Activated CD8-positive, alpha-beta memory T cell treated with anti-CD3 and anti-CD28 coated beads for 4 hours (primary cell): ENCODE measurements at places on chromosomes 4 and X.

DNA sequence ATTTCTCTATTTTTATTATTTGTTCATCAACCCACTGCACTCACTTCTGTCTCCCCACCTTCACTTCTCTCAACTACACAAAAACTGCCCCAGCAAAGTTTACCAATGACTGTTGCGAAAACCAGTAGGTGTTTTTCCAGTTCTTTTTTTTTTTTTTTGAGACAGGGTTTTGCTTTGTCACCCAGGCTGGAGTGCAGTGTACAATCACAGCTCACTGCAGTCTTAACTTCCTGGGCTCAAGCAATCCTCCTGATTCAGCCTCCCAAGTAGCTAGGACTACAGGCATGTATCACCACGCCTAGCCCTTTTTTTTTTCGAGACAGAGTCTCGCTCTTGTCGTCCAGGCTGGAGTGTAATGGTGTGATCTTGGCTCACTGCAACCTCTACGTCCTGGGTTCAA lies 24.1 kb upstream of the HPRT1 start:
- no peak for DNase-seq

- DNase-seq, result no peak
These were observed 22.1 kb downstream of the PKD2 start for GRCh38 chr4:88029556-88029955.

DNA sequence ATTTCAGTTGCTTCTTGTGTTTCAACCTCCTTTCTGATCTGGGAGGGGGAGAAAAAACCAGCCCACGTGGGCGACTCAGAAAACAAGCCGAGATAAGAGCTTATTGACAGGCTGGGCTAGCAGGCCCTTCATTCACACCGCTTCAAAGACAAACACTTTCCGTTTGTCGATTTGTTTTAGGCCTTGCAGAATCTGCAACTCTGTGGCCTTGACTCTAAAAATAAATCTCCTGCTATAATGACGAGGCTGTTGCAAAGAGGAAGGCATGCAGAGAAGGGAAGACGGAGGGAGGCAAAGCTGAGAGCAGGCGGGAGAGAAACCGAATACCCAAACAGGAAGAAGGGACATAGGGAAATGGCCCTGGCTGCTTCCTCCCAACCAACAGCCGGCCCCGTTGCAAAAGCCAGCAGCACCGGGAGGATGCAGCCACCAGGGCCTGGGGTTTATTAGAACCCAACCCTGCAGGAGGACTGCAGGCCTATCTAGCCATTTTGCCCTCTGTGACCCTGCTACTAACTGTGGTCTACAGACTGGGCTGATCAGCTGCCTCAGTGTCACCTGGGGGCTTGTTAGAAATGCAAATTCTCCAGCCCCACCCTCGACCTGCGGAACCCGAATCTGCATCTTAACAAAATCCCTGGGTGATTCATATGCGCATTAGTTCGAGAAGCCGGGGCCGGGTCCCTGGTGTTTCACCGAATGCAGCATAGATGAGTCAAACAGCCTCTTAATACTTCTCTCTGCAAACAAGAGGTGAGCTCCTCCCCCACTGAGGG lies 325.5 kb downstream of the BCOR start:
- DNase-seq, result peak; percentile 20

DNA sequence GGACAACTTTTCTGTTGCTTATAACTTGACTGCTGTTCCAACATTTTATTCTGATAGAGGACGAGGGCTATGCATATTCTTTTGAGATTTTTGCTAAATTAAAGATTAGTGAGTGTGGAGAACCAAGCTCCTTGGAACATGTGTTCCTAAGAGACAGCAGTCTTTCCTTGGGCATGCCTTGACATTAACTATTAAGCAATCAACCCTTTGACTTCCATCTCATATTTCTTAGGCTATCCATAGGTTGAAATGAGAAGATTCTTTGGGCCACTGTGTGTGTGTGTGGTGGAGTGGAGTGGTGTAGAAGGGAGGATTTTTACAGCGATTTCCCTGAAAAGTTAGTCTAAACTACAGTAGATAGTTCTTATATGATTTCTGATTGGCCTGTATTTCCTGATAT lies 127.4 kb upstream of the POF1B start:
- DNase-seq, result no peak

- DNase-seq, result no peak
These were observed 7.8 kb upstream of the CLOCK start for GRCh38 chr4:55554453-55555030.

GRCh38 chrX:7801711-7802110 lies 41.3 kb upstream of the VCX start:
- no peak for DNase-seq

GRCh38 chr4:76751612-76752343 lies 146.2 kb downstream of the SOWAHB start:
- no peak for DNase-seq

- no peak for DNase-seq
These were observed 26.7 kb upstream of the GPRIN3 start for GRCh38 chr4:89334311-89334710.

GRCh38 chr4:76546759-76547742 lies 112.0 kb downstream of the SHROOM3 start:
- DNase-seq, result no peak

DNA sequence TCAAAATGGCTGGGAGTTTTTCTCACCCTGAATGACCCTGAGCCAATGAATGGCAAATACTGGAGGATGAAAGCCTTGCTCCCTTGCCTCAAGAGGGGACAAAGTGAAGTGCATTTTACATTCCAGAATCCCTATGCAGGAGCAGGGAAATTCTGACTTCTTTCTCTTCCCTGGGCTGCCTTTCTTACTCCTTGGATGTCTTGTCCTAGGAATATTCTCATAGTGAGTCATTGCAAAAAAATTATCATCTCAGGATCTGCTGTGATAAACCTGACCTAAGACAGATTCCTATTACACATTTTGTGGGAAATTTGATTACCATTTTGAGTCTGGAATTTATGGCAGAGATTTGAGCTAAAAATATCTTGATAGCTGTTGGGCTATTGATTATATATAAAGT lies 199.9 kb downstream of the TMA16 start:
- no peak for DNase-seq

DNA sequence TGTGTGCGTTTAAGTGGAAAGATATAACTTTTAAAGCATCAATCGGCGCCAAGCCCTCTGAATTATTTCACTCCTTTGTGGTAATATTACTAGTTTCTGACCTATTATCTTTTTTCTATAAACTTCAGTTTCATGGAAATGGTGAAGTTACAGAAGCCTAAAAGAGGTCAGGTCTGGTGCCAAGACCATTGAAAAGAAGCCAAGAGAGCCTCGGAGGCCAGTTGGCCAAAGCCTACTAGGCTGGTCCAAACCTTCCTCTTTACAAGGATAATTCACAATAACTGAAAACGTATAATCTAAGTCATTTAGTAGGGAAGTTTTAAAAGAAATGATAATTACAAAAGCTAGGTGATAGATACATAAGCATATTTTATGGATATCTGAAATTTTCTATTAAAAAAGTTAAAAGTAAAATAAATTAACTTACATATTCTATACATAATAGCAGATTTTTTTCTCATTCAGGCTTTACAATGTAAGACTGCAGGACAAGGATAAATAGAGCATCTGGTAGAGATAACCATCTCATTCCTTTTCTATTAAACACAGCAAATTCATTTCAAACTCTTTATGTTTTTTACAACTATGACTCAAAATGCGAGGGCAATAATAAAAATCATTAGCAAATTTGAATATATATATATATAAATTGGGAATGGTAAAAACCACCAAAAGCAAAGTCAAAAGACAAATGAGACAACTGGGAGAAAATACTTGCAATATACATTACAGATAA lies 49.2 kb downstream of the WDFY3 start:
- DNase-seq, result no peak

DNA sequence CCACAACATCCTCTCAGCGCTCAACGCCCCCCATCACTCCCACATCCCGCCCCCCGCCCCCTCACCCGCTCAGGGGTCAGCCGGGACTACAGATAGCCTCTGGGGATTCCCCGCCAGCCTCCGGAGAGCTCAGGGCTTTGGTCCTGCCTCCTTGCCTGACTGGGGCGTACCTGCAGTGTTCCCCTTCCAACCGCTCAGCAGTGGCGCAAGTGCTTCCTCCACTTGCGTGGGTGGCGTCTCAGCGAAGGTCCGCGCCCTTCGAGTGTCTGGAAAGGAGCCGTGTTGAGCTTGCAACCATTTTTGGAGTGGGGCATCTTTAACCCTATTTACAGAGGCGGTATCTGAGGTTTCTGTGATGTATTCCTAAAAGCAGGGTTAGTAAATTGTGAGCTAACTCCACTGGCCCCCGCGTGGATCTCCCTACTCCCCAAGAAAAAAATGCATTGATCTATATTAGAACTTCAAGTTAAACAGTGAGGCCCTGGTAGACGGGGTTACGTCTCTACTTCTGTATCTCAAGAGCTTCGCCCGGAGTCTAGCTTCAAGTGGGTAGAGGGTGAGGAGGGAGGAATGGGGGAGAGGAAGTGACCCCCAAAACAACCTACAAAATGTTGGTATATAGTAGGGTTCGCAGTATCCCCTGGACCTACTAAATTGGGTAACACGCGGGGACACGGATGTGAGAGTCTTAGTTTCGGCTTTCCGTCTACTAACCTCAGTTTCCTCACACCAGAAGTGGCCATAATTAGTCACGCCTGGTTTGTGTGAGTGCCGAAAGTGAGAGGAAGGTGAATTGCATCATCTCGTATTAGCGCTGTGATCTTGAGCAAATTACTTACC lies 16.1 kb downstream of the NKX3-2 start:
- DNase-seq, result no peak

DNA sequence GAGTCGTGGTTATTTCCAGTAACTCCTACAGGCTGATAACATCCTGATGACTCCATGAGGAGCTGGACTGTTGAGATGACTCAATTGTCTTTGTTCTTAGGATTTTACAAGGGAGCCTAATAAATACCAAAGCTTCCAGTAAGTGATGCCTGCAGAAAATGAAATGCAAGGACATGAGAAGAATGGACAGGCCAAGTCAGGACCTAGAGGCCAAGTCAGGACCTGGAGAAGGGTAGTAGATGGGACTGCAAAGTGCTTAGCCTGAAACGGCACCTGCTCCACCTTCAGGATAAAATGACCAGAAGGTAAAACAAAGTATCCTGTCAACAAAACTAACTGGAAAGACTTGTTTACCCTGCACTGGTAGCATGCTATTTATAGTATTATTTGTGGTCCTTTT lies 6.4 kb upstream of the SLC10A6 start:
- DNase-seq, result no peak

DNA sequence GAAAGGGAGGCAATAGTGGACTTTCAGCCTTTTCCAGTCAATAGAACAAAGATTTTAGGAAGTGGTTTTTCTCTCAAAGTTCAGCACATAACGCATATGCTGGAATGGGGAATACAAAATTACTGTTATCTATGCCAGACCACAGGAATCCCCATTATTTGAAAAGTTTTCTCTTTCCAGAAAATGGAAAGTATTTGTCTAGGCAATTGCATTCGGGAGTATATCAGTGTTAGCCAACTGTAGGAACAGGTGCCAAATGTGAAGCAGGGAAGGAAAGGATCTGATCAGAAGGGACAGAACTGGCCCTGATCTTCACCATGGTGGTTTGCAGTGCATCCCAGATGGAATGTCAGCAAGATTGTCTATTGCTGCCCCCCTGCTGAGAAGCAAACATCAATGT lies 213.6 kb downstream of the CPE start:
- no peak for DNase-seq

DNA sequence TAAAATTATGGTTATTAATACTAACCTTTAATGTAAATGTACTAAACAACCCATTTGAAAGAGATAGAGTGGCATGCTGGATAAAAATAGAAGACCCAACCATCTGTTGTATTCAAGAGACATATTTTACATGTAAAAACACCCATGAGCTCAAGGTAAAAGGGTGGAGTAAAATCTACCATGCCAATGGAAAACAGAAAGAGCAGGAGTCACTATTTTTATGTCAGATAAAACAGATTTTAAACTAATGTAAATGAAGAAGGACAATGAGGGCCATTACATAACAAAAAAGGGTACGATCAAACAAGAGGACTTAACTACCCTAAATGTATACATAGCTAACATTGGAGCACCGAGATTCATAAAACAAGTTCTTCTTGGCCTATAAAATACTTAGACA lies 66.3 kb downstream of the ITM2A start:
- no peak for DNase-seq

DNA sequence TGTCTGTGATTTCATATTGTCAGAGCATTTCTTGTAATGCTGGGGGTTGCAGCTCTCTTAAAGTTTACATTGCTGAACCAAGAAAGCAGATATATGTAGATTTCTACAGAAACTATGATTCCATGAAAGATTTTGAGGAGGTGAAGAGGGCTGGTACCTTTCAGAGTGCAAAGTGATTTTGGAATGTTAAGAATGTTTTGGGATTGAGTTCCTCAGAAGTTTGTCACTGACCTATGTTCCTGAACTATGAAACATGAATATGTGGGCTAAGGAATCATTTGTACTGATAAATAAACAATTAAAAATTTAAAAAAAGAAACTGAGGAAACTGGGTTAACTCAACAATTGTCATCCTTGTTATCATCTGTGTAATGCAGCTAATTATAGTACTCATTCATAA lies 12.3 kb upstream of the CHIC2 start:
- DNase-seq, result no peak

- DNase-seq, result no peak
These were observed at the start of gene GLRB for GRCh38 chr4:157075811-157076577. TSS of gene GLRB (plus strand) at chr4:157076150. CDS start at chr4:157078025, 1,875 bp downstream.

DNA sequence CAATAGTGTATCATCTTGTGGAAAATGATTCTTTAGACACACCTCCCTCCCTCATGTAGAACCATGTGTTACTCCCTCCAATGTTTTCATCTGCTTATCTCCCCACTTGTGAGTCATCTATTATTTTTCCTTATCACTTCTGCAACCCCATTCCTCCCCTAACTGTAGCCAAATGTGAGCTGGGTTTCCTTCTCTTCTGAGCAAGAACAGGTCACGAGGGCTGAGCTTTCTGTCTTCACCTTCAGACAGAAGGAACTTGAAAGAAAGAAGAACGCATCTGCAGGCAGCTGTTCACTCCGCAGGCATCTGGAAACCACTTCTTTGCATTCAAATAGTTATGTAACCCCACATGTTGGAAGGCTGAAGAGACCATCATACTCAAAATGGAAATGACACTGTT lies 1.8 kb downstream of the PPP1R2C start:
- no peak for DNase-seq

- DNase-seq, result no peak
These were observed 370.3 kb upstream of the FGF16 start for GRCh38 chrX:77076896-77077295.

GRCh38 chr4:81472281-81473182 lies 825 bp upstream of the RASGEF1B start:
- peak; percentile 13 for DNase-seq

DNA sequence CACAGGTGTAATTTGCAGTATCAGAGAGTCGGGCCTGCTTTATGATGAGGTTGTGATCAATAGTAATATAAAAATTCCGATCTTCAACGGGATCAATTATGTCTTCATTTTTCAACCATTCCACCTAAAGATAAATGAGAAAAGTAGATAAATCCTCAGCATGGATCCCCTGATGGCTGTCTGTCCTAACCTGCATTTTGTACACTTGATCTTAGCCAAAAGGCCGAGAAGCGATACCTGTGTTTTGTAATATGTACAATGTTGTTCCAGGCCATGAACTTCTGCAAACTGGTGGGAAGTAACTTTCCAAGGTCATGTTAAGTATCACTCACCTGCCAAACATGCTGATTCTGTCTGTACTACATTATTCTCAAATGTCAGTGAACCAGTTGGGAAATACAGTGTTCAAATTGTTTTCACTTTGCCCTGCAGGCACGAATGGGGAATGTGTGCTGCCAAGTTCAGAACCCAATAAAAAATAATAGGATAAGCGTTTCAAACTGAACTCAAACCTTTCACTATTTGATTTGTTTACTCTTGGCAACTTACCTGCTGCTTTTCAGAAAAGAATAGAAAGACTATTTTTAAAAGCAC lies 298.1 kb downstream of the UNC5C start:
- DNase-seq, result no peak
